ENCODE measurements at places on chromosomes 1 and 21.

DNA sequence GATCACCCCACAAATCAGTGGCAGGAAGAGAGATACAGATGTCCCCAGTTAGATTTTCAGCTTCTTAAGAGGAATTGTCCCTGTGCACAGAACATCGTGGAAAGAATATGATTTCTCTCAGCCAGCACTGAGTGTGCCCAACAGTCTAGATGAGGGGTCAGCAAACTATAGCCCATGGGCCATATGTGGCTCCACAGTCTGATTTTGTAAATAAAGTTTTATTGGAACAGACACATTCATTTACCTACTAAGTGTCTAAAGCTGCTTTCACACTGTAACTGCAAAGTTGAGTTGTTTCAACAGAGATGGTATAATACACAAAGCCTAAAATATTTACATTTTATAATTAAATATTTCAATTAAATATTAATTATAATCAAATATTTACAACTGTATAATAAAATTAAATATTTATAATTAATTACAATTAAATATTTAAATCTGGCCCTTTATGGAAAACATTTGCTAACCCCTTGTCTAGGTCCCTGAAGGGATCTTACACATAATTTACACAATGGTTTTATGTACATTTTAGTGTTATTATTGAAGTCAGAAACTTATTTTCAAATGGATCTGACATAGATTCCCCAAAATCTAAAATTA, 407.6 kb downstream of the PTPRU start:
- no peak for DNase-seq

GRCh38 chr1:36150296-36151133, 1.2 kb upstream of the TRAPPC3 start:
- DNase-seq = peak; percentile 75

GRCh38 chr1:236692742-236693141, 6.4 kb downstream of the ACTN2 start:
- DNase-seq = no peak

DNA sequence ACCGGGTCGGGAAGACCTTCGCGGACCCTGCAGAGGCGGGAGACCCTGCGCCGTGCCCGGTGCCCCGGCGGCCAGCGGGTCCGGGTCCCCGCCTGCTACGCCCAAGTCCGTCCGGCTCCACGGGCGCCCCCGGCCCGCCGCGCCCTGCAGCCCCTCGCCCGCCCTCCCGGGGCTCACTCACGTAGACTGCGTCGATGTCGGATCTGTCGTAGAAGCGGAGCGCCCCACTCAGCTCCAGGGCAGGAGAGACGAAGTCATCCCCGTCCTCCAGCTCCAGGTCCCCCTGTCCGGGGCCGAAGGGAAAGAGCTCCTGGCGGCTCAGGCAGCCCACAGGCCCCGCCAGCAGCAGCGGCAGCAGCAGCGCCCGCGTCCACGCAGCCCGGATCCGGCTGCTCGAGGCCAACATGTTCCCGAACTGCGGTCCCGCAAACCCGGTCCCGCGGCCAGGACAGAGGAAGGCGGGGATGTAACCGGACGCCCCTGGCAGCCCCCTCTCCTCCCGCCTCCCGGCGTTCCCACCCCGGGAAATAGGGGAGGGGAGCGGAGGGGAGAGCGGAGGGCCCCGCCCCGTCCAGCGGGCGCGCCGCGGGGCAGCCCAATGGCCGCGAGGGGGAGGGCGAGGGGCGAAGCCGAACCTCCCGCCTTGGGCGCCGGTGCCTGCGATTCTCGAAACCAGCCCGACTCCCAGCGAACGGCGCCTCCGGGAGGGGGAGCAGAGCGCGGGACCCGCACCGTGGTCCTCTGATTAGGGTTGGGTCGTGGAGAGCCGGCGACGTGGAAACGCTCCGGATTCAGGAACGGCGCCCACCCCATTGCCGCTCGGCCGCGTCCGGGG, at the start of gene NID1:
Gene NID1 (minus strand): TSS at position 417 of the 835 bp plus-strand sequence. CDS start 11 bp downstream, at position 406.
- DNase-seq = peak; percentile 52

DNA sequence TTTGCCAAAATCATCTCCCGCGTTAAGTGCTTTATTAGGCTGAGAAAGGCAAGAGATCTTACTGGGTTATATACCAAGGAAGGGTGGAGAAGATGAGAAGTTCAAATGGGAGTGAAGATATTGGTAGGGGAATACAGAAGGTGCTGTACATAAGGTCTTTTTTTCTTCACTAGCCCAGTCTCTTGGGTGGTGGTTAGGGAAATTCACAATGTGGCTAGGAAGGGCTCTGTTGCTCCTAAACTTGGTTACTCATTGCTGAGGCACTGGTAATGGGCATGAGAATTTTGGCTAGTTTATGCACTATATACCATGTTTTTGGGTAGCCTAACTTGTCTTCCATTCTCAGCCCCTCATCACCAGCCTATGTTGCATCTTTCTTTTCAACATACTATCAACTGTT, 50.6 kb downstream of the LHX4 start:
- no peak for DNase-seq

DNA sequence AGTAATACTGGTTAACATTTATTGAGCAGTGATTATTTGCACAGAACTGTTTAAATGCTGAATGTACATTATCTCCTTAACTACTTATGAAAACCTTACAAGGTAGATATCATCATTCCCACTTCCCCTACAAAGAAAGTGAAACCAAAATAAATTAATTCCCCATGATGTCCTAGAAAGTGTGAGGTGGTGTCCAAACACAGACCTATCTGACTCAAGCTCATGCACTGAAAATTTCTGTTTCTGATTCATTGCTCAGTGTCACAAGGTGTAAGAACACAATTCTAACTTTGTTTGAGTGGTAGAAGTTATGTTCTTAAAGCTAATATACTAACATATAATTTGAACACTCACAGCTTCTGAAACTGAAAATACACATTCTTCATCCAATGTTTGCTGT, 178.7 kb downstream of the MRPL39 start:
- DNase-seq = no peak

GRCh38 chr1:81700728-81701470, 99.8 kb upstream of the ADGRL2 start:
- peak; percentile 59 for DNase-seq

- no peak for DNase-seq
These were observed 143.7 kb downstream of the KCNT2 start for GRCh38 chr1:196464480-196464941.

GRCh38 chr1:21633992-21634805, 35.0 kb downstream of the RAP1GAP start:
- DNase-seq = no peak

GRCh38 chr1:192945390-192946130, 113.6 kb downstream of the UCHL5 start:
- no peak for DNase-seq

DNA sequence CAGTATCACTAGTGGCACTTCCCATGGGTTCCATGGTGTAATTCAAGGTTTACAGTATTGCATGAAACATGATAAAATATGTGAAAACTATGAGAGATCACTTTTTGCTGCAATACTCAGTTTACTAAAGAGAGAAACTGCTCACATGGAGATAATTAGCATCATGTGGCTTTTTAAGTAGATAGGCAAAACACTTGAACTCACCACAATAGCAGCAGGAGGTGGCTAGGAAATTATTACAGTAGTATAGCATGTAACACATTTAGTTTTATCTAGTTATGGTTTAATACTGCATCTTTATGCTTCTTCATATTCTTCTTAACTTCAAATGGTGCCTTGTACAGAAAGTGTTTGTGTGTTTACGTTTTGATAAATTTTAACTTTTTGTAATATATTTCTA, 698.5 kb upstream of the BRINP3 start:
- DNase-seq = no peak

GRCh38 chr1:247998811-247999210, 14.6 kb upstream of the OR2L5 start:
- DNase-seq = no peak

DNA sequence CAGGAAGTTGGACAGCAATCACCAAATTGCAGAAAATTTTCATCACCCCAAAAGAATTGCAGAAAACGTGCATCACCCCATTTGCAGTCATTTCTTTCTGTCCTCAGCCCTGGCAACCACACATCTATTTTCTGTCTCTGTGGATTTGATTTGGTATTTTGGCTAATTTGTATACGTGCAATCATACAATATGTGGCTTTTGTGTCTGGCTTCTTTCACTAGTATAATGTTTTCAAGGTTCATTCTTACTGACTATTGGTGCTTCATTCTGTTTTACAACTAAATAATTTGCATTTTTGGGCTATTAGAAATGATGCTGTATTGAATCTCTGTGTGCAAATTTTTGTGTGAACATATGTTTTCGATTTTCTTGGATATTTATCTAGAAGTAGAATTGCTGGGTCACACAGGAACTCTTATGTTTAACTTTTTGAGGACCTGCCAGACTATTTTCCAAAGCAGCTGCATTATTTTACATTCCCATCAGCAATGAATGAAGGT, 24.8 kb upstream of the PRDM2 start:
- DNase-seq = peak; percentile 75

- DNase-seq = no peak
These were observed 105.0 kb downstream of the LEPR start for GRCh38 chr1:65525266-65526048.

DNA sequence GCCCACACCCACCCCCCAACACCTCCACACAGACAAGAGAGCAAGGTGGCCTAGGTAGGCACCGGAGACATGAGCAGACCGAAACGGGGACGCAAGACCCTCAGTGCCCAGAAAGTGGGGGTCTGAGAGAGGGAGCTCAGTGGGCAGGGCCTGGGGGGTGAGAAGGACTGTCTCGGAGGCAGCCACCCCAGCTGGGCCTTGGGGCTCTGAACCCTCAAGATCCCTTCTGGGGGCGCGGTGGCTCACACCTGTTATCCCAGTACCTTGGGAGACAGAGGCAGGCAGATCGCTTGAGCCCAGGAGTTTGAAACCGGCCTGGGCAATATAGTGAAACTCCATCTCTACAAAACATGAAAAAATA, 9.1 kb upstream of the GNB1 start:
- DNase-seq = no peak

Data from skin of body (tissue), 3 donors.